ENCODE measurements at places on chromosomes 1 and 21.

GRCh38 chr1:12420171-12420570, 190.3 kb downstream of the VPS13D start:
- no peak for DNase-seq

- DNase-seq = no peak
Measured at GRCh38 chr1:21451981-21452411, 12.1 kb downstream of the NBPF3 start.

DNA sequence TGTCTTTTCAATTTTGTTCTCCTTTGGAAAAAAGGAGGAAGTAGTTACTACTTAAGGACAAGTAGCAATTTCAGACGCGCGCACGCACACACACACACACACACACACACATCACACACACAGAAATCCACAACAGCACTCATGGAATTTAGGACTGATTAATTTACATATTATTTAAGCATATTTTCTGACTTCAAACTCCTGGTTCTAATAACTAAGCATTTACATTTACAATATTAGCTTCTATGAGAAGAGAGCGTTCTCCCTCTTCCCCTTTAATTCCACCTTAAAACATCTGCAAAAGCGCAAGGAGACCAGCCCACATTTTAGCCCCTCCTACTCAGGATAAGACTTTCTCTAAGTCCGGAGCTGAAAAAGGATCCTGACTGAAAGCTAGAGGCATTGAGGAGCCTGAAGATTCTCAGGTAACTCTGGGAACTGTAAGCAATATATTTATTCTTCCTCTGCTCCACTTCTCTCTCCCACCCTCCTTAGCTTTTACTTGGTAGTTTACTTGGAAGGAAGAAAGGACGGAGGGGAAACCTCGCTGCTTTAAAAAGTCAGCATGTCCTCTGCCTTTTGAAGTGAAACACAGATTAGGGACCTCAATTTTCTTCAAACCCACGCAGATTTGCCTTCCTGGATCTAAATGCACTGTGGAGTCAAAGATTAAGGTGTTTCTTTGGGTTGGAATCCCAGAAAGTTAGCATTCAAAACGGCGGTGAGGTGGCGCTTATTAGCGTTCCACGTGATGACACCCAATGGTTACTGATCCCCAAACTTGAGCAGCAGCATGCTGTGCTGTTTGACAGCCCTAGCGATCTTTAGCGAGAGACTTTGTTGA, at the start of gene PLA2G4A:
Gene PLA2G4A, plus strand, starts transcription at position 339 of the 844 bp plus-strand sequence. CDS start 25,406 bp downstream, outside the sequence.
- DNase-seq = peak; percentile 74

DNA sequence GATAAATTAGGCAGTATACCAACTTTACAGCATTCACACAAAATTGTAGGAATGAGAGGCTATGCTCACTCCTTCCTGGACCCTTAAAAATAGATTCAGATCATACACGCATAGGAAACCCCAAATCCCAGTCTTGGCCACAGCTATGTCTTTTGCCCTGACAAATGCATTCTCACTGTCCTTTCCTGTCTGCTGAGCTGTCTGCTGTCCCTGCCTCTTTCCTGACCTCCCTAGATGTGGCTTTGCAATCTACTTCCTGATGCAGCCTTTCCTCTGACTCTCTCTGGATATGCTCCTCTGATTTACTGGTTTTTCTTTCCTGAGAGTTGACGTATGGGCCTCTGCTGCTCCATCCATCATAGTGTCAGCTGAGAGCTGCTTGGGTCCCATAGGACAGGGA, 59.8 kb upstream of the SLC35F3 start:
- DNase-seq = no peak

DNA sequence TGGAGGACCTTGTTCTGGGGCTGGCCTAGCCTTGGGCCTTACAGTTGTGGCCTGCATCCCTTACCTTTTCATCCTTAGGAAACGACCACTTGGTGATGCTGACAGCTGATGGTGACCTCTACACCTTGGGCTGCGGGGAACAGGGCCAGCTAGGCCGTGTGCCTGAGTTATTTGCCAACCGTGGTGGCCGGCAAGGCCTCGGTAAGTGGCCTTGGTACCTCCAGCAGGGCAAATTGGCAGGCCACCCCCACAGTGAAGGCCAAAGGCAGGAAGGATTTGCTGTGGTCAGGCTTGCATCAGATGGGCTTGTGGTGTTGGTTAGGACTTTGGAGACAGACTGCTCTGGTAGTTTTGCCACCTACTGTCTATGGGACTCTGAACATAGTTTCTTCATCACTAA, 17.7 kb upstream of the TRNAU1AP start:
- no peak for DNase-seq

GRCh38 chr1:3158347-3158746, 89.3 kb downstream of the PRDM16 start:
- no peak for DNase-seq

GRCh38 chr1:211359876-211360275, 33.2 kb downstream of the TRAF5 start:
- DNase-seq = no peak

DNA sequence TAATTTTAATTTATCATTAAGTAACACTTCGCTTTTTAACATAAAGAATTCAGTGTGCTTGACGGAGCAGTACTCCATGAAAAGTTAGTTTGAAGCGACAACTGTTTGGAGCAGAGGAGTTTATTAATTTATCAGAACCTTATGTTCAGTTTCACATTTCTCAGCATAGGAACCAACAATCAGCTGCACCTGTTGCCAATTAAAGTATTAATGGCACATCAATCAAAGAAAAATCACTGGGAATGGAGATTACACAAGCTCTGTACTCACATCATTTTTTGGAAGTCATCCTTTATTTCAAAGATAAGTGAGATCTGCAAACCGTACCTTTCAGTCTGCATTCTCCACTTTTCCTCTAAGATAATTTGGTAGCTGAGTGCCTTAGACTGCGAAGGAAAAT, 344.6 kb downstream of the LMO4 start:
- DNase-seq = no peak

DNA sequence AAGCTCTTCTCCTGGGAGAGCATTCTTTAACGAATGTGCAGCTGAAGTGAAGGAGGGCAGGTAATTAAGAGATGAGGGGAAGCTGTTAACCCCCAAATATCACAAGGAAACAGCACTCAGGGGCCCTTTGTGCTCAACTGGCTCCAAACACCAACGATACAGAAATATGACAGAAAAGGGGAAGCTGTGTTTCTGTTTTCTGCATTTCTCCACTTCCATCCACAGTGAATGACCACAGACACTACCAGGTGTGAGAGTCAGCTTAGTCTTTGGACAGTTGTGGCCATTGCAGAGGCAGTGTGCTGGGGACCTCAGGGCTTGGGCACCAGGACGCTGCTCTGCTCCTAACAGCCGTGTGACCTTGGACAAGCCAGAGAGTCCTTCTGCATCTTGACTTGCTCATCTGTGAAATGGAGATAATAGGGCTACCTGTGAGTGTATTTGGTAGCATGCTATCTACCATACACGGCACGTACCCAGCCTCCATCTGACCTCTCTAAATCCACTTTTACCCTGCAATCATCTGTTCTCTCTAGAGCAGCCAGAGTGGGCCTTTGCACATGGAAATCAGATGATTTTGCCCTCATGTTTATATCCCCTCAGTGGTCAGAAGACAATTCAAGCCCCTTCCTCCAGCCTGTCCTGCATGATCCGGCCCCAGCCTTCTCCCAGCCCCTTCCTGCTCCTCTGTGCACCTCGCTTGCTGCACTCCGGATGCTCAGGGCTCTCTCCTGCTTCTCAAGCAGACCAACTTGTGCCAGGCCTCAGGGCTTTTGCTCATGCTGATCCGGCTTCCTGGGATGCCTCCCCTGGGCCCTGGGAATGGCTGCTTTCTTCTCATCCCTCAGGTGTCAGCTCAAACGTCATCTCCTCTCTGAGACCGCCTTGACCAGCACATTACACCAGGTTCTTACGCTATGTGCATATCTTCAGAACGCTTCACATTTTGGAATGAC, 4.7 kb upstream of the TINAGL1 start:
- DNase-seq = no peak

GRCh38 chr1:94702442-94702815, 117.7 kb upstream of the SLC44A3 start:
- no peak for DNase-seq

GRCh38 chr1:109828756-109829505, 65.2 kb upstream of the EPS8L3 start:
- DNase-seq = no peak

DNA sequence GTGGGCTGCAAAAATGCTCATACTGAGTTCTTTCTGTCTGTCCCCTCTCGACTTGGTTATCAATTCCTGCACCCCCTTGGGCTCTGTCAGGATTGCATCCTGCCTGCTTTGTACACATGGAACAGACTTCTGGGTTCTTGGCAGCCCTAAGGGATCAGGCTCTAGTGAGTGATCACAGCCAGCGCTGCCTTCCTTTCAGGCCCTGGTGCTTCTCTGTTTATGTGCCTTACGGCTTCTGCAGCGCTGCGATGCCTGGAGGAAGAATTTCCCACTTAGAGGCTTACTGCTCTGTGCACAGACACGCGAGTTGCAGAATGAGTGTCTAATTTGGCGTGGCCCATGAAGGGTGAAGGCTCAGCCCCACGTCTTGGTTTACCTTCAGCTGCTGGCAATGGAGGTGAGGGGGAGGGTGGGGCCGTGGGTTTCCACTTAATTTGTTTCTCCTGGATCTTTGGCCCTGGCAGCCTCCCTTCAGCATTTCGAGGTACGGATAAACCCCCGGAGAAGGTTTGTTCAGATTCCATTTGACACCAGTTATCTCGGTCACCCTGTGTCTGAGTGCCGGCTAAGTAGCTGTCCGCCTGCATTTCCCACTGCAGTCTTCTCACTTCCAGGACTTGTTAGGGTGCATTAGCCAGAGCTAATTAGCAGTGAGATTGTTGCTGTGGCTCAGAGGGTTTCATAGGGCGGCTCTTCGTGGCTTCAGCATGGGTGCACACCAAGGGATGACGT, 227.3 kb downstream of the DYRK1A start:
- DNase-seq = no peak

- no peak for DNase-seq
Measured at GRCh38 chr1:165845992-165846748, 18.8 kb downstream of the UCK2 start.

GRCh38 chr1:155061381-155062150, 2.0 kb upstream of the EFNA4 start:
- peak; percentile 90 for DNase-seq

- no peak for DNase-seq
Measured at GRCh38 chr1:34794001-34794789, 1.4 kb downstream of the GJA4 start.

DNA sequence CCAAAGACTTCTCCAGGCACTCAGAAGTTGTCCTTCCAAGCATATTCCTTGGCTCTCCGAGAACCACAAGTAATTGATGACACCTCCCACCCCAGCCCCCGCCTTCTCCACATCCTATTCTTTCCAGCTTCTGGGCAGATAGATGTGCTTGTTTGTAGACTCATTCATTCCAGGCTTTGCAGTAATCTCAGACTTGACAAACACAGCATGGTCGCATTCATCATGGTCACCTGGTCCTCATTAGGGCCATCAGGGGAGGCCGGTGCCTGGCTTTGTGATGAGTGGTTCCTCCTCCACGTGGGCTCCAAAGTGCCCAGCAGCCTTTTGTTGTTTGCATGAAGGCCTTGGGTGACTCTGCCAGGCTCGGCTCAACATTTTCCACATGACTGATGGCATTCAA, 28.5 kb upstream of the KCNE2 start:
- DNase-seq = no peak

GRCh38 chr1:66058558-66058957, 265.9 kb downstream of the PDE4B start:
- no peak for DNase-seq

- DNase-seq = no peak
Measured at GRCh38 chr1:52332411-52332810, 33.6 kb downstream of the CC2D1B start.

DNA sequence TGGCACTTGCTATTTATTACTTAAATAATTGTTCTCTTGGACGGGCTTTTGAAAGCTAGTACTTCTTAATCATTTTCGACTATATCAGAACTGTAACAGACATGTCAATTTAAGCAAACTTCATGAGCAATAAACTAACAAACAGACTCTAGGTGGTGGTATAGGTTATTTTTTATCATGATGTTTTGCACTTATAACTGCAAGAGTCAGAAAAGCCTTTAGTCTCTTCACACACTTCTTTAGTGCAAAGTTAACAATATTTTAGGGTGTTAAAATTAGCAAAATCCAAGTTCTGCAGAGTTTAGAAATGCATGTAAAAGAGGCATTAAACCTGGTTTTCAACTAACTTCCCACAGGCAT, 2.2 kb downstream of the NRIP1 start:
- no peak for DNase-seq

DNA sequence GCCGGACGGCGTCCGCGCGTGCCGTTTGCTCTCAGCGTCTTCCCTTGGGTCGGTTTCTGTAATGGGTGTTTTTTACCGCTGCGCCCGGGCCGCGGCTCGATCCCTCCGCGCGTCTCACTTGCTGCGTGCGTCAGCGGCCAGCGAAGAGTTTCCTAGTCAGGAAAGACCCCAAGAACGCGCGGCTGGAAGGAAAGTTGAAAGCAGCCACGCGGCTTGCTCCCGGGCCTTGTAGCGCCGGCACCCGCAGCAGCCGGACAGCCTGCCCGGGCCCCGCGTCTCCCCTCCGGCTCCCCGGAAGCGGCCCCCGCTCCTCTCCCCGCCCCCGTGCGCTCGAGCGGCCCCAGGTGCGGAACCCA, 159.8 kb downstream of the RUNX1 start:
- DNase-seq = peak; percentile 71

DNA sequence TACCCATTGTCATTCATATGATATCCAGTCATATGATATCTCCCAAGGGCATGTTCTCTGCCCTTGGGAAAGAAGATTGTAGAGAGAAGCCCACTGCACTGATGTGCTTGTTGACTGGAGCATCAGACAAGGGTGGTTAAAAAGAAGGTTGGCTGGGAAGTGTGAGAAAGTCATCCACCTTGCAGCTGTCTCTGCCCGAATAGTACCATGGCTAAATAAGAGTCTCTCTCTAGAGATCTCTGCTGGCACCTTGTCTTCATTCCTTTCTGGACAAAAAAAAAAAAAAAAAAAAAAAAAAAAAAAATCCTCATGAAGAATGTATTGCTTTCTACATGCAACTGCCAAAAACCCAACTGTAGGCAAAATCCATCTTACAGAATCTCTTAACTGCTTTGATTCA, 349.7 kb upstream of the ESRRG start:
- no peak for DNase-seq

GRCh38 chr21:42233067-42233961, 14.4 kb downstream of the ABCG1 start:
- peak; percentile 85 for DNase-seq

- no peak for DNase-seq
Measured at GRCh38 chr1:1559066-1559465, 15.6 kb downstream of the SSU72 start.

GRCh38 chr21:40278345-40278744, 411.1 kb downstream of the PCP4 start:
- DNase-seq = no peak

All from HL-60 (cell line).